ENCODE measurements at places on chromosomes 1 and 21. TPM values are rescaled to one million over a fixed set of nuclear protein-coding genes. Genes with fewer than 3 reads are reported as not detected.

DNA sequence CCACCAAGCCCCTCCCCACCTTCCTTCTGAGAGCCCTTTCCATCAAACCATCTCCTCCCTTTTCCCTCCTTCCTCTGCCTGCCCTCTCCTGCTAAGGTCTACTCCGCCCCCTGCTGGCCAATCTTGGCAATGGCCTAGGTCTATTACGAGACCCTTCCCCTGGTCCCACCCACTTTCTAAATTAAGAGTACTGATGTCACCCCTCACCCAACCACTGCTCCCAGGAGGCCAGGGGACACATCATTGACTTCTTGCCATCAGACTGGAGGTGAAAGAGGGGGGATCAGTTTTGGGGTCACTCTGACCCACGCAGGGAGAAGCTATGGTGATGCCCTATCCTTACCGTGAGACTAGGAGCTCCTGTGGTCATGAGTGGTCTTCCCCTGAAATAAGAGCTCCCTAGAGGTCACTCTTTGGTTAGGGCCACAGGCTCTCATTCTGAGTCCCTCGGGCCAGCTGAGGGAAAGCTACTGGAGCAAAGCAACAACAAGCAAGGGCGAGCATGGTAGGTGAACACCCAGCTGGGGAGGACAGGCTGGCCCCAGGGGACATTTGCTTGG is 34.6 kb upstream of the S100A7 start:
- H3K27me3 ChIP-seq = peaks cover 14% of the 10 kb centered on the region
- no peak overlapping the region for H3K27ac ChIP-seq
- no peaks in the 10 kb centered on the region for H3K36me3 ChIP-seq
- peak; percentile 52 for DNase-seq
- no peak overlapping the region for H3K4me3 ChIP-seq

SLC30A2 gene
- not detected for total RNA-seq

PLA2G2F gene
- not detected for total RNA-seq

CD1E gene
- total RNA-seq = not detected

PTPN7 gene
- not detected for total RNA-seq

DNA sequence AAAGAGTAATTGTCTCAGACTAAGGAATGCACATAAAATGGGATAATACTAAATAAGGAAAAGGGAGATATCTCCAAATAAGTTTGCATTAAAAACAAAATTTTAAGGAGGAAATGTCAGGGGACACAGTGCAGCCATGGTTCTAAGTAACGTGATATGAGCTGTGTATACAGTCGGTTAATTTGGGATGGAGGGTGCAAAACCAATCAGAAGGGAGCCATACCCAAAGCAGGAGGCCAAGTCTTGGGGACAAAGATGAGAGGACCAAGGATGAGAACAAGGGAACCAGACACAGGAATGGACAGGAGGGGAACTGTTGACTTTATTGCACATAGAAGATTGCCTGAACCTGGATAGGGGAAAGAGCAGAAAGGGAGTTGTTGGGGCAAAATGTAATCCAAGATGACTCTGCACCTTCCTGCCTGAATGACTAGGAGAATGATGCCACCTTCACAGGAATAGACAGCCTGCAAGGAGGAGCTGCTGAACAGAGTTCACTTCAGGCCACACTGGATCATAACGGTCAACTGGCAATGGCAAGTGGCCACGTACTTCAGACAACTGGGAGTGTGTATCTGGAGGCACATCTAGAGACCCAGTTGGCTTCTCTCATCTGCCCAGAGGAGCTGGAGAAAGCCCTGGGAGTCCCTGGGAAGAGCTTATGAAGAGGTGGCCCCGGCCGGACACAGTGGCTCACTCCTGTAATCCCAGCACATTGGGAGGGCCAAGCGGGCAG is 22.0 kb upstream of the BOLA1 start:
- no peak for DNase-seq
- H3K27me3 ChIP-seq = no peaks in the 10 kb centered on the region
- no peaks in the 10 kb centered on the region for H3K36me3 ChIP-seq

DNA sequence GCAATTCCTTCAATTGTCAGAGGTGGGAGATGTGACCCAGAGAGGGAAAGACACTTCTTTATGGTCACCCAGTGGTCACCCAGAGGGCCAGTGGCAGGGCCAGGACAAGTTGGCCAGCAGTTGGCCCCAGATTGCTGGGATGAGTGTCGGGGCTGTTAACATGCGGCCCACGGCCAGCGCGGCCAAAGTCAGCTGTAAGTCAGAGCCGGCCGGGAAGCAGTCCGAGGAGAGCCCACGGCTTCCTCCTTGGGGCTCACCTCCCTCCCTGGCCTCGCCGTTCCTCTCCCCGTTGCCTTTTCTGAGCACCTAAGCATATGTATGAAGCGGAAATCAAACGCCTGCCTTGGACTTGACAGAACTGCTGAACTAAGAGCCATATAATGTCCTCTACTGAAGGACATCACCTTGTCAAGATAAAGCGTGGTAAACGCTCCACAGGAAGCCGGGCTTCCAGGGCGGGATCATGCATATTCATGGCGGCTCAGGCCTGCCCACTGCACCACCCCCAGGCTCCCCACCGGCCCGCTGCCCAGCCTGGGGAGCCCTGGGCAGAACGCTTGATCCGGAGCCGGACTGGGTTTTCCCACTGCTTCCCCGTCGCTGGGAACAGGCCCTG is 245.4 kb upstream of the POU3F1 start:
- H3K27me3 ChIP-seq = 0 out of 2 replicates have a peak, but pooled peaks cover 3% of the 10 kb centered on the region
- H3K4me3 ChIP-seq = no peak overlapping the region
- H3K36me3 ChIP-seq = no peaks in the 10 kb centered on the region

GRCh38 chr1:42979036-42979430 is 20.4 kb upstream of the SLC2A1 start:
- peaks cover 13% of the 10 kb centered on the region for H3K4me1 ChIP-seq
- peaks cover 6% of the 10 kb centered on the region for H3K36me3 ChIP-seq
- DNase-seq = no peak
- peak overlapping the region; percentile 74 for H3K27ac ChIP-seq
- no peaks in the 10 kb centered on the region for H3K27me3 ChIP-seq
- H3K4me3 ChIP-seq = no peak overlapping the region

DNA sequence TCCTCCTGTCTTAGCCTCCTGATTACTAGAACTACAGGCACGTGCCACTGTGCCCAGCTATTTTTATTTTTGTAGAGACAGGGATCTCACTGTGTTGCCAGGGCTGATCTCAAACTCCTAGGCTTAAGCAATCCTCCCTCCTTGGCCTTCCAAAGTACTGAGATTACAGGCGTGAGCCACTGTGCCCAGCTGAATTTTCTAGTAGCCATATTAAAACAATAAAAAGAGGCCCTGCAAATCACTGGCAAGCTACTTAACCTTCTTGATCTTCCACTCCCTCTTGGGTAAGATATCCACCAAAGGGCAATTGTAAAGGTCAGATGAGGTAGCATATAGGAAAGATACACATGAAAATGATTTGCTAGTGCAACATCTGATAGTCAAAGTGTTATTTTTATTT is 65.6 kb upstream of the SRSF10 start:
- H3K4me1 ChIP-seq = peaks cover 5% of the 10 kb centered on the region
- peak overlapping the region; percentile 10 for H3K27ac ChIP-seq
- no peaks in the 10 kb centered on the region for H3K36me3 ChIP-seq
- DNase-seq = no peak
- no peaks in the 10 kb centered on the region for H3K27me3 ChIP-seq

DNA sequence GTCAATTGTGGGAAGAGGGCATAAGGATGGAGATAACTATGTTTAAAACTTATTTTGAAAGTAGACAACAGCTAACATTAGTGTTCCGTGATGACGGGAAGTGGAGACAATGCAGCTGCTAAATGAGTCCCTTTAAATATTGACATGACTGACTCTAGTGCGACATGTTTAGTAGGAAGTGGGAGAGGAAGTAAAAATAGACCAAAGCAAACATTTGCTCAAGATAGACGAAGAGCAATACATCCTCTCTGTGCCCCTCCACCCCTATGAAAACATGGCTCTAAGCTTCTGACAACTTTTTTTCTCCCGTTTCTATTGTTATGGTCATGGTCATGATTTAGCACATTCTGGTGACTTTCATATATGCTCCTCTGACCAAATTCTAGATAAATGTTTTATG is 60.0 kb upstream of the HMCN1 start:
- DNase-seq = no peak
- H3K4me1 ChIP-seq = no peaks in the 10 kb centered on the region
- no peaks in the 10 kb centered on the region for H3K27me3 ChIP-seq
- H3K27ac ChIP-seq = no peak overlapping the region

CNKSR1 gene
- total RNA-seq = 0.28 TPM

- no peak overlapping the region for H3K27ac ChIP-seq
- no peaks in the 10 kb centered on the region for H3K36me3 ChIP-seq
- no peaks in the 10 kb centered on the region for H3K27me3 ChIP-seq
- H3K4me1 ChIP-seq = peaks cover 4% of the 10 kb centered on the region
- no peak for DNase-seq
These were observed 250.3 kb downstream of the TOMM20 start for GRCh38 chr1:234878288-234878687.

NLRP3 gene
- total RNA-seq = not detected

- no peak overlapping the region for H3K27ac ChIP-seq
- H3K36me3 ChIP-seq = peaks cover 24% of the 10 kb centered on the region
- no peak overlapping the region for H3K4me3 ChIP-seq
- DNase-seq = no peak
- H3K4me1 ChIP-seq = peaks cover 6% of the 10 kb centered on the region
These were observed 3.5 kb downstream of the SLC41A1 start for GRCh38 chr1:205809469-205809868.

OR2AK2 gene
- total RNA-seq = not detected

GRCh38 chr1:10838541-10838940 is 42.1 kb upstream of the CASZ1 start:
- H3K27me3 ChIP-seq = peaks cover 47% of the 10 kb centered on the region
- H3K27ac ChIP-seq = no peak overlapping the region
- no peak for DNase-seq
- no peaks in the 10 kb centered on the region for H3K4me1 ChIP-seq

PROK1 gene
- total RNA-seq = not detected

DNA sequence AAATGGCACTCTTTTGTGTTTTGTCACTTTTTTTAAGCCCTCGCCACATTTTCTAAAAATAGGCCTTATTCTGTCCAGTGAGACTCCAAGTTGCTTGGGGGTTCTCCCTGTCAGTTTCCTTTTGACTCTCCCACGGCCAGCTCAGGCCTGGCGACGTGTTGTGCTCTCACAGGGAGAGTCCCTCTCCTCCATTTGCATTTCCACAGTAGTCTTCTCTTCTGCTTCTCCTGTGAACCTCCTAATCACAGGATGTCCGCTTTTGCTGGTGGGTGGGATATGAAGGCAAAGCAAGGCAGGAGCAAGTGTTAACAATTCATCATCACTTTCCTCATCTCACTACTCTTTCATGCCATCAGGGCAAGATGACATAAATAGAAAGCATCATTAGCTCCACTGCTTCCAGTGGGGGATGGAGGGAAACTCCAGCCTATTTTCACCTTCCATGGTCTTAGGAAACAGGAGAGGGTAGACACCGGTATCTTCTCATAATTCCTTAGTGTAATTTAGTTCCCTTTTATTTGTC is 99.8 kb downstream of the INTS7 start:
- no peaks in the 10 kb centered on the region for H3K27me3 ChIP-seq
- H3K36me3 ChIP-seq = no peaks in the 10 kb centered on the region
- DNase-seq = no peak
- no peak overlapping the region for H3K27ac ChIP-seq
- H3K4me3 ChIP-seq = no peak overlapping the region
- H3K4me1 ChIP-seq = peaks cover 3% of the 10 kb centered on the region

GRCh38 chr1:24965571-24965930 is 35.5 kb upstream of the RUNX3 start:
- H3K36me3 ChIP-seq = no peaks in the 10 kb centered on the region
- no peak overlapping the region for H3K4me3 ChIP-seq
- no peak for DNase-seq
- peaks cover 14% of the 10 kb centered on the region for H3K27me3 ChIP-seq
- peaks cover 4% of the 10 kb centered on the region for H3K4me1 ChIP-seq

GRCh38 chr1:100353988-100354387 is 1.7 kb downstream of the CDC14A start:
- peaks cover 4% of the 10 kb centered on the region for H3K4me1 ChIP-seq
- DNase-seq = peak; percentile 14
- no peaks in the 10 kb centered on the region for H3K27me3 ChIP-seq
- H3K36me3 ChIP-seq = no peaks in the 10 kb centered on the region

DNA sequence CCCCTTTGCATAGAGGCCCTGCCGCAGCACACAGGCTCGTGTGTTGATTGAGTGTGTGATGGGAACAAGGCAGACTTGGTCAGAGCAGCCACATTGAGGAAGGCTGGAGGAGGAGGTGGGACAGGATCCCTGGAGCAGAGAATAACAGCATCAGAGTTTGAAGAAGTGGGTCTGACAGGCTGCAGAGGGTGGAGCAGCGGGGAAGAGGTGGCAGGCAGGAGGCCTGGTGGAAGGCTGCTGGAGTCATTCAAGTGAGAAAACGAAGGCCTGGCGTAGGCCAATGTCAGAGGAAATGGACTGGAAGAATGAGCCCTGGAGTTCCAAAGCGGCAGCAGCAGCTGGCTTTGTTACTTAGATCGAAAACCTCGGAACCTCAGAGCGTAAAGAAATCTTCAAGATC is 115.0 kb upstream of the GRIK3 start:
- DNase-seq = no peak
- H3K27me3 ChIP-seq = no peaks in the 10 kb centered on the region
- no peaks in the 10 kb centered on the region for H3K4me1 ChIP-seq

SLC25A34 gene
- total RNA-seq = under 0.01 TPM

DNA sequence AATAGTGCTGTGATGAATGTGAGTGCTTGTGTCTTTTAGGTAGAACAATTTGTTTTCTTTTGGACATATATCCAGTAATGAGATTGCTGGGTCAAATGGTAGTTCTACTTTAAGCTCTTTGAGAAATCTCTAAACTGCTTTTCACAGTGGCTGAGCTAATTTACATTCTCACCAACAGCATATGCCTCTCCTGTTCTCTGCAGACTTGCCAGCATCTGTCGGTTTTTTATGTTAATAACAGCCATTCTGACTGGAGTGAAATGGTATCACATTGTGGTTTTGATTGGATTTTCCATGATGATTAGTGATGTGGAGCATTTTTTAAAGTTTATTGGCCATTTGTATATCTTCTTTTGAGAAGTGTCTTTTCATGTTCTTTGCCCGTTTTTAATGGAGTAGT is 647.3 kb upstream of the ADAMTS5 start:
- no peak for DNase-seq
- no peaks in the 10 kb centered on the region for H3K36me3 ChIP-seq
- H3K27ac ChIP-seq = no peak overlapping the region
- H3K4me1 ChIP-seq = no peaks in the 10 kb centered on the region
